ENCODE measurements at places on chromosomes 3 and 15. TPM values are rescaled to one million over a fixed set of nuclear protein-coding genes. Genes with fewer than 3 reads are reported as not detected.

Gene GMPS
- 143 TPM for total RNA-seq

Gene PLSCR2
- total RNA-seq, result not detected

Gene ZNF860
- total RNA-seq, result 0.34 TPM

Gene OXSM
- 10.6 TPM for total RNA-seq

- DNase-seq, result no peak
Observed at GRCh38 chr15:100159436-100159835, 182.3 kb downstream of the ADAMTS17 start.

DNA sequence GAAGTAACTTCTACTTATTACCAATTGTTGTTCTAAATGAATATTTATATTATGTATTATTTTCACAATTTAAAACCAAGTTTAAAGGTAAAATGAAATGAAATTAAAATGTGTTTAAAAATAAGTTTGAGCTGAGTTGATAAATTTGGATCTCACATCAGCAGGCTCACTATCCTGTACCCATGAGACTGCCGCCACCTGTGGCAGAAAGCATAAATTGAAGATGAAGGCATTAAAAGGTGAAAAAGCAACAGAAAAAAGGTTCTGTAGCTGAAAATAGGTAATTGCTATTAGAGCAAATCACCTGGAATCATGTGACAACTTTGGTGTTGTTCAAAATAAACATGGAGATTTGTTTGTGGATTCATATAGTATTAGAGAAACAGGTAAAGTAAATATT, 133.0 kb upstream of the CADM2 start:
- no peak for DNase-seq

GRCh38 chr3:84724877-84725276, 233.9 kb upstream of the CADM2 start:
- peak; percentile 3 for DNase-seq

DNA sequence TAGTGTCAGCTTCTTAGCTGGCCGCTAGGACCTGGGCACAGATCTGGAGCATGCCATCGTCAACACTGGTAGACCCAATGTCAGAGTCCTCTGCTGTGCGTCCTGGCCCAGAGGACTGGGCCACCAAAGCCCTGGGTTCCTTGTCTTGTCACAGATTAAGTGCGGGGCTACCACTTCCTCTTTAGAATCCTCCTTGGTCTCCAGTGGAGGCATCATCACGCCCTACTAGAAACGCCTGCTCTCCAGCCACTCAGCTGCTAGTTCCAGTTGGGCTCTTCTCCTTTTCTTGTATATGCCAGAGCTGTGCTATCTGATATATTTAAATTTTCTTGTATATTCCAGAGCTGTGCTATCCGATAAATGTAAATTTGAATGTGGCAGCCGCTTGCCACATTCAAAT, 11.2 kb downstream of the PPCDC start:
- DNase-seq, result no peak

DNA sequence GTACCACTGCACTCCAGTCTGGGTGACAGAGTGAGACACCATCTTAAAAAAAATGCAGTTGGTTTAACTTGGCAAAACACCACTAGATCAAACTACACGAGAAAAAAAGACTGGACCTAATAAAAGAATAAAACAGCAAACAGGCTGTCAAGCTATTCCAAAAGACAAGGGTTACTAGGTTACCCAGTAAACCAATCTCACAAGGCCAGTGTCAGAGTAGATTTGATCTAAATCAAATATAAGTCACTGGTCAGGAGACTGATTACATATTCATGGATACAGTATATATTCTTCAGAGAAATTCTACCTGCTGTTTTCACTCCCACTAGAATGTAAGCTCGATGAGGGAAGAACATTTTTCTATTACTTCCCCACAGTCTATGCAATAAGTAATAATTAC, 2.5 kb upstream of the GANC start:
- DNase-seq, result no peak

Data from Daoy (cell line).